ENCODE measurements at places on chromosomes 3 and 15.

GRCh38 chr15:89828281-89829145 lies 13.9 kb upstream of the ANPEP start:
- peak; percentile 46 for DNase-seq

- no peak for DNase-seq
Observed at GRCh38 chr3:193922034-193922774, 213.7 kb upstream of the HES1 start.

DNA sequence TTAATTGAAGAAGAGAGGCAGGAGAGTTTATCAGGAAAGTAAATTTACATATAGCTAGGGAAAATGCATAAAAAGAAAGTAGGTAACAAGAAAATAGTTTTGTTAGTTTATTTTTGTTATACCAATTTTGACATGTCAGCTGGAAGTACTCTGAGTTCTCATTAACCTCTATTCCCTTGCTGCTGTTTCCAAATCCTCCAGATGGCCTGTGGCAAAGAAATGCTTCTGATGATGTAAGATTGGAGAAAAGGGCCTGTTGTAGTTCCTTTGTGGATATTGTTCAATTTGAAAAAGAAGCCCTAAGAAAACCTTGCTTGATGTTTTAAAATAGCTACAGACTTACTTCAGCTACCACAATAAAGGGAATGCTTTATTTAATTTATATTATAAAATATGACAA lies 192.9 kb upstream of the SLITRK3 start:
- no peak for DNase-seq

DNA sequence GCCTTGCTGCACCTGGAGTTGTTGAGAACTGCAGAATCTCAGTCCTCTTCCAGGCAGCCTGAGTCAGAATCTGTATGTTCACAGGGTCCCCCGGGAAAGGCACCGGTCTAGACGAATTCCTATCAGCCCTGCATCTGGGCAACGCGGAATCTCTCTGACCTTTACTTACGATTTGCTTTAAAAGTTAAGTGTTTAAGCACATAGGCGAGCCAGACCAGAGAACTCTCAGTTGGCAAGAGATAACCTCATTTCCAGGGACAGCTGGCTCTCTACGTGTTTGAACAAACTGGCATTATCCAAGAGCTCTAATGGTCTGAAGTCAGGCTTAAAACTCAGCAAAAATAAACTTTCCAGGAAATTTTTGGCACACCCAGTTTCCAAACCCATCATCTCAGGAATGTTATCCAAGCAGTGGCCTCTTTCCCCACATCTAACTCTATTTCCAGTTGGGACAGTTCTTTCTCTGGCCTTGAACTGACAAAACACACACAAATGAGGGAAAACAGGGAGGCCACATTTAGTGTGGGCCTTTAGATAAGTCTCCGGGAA lies 53.4 kb downstream of the HES1 start:
- no peak for DNase-seq

- DNase-seq = no peak
Observed at GRCh38 chr3:171397089-171397488, 63.1 kb downstream of the TNIK start.

GRCh38 chr3:135915206-135915605 lies 50.3 kb upstream of the PPP2R3A start:
- DNase-seq = no peak

DNA sequence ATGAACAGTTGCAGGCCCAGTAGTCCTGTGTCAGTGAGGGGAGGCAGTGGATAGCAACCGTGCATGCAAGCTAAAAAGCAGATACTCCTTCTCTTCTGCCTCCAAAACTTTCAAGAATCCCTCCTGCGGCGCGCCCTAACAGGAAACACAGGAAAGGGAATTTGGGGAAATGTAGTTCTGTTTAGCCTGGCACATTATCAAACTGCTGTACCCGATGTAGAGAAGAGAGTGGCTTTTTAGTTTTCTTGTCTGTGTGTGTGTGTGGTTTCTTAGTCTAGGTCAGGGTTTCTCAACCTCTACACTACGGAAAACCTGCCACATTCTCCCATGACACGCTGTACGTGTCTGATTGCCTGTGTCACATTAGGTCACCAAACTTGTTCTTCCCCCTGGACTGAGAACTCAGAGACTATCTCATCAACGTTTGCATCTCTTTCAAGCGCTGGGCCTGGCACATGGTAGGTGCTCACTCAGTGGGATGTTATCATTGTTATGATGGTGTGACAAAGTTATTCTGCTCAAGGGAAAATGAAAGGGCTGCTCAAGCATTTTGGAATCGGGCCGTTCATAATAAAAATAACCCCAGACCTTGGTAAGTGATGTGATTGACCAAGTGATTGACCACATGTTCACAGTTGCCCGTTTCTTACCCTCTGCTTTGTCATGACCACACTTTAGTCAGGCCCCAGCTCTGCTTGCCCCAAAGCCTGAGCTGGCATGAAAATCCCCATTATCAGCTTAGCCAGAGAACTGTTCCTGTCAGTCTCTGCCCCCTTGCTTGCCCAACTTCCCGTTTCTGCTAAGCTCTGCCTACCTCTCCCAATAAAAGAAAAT lies 33.2 kb downstream of the TM4SF4 start:
- DNase-seq = peak; percentile 40

- DNase-seq = peak; percentile 66
Observed at GRCh38 chr3:171829841-171830517, 13.2 kb upstream of the TMEM212 start.

GRCh38 chr15:89679212-89679611 lies at the start of gene PLIN1:
PLIN1 (minus strand) TSS chr15:89679367; CDS start chr15:89677489, 1,878 bp downstream.
- DNase-seq = peak; percentile 22

- no peak for DNase-seq
Observed at GRCh38 chr3:127787071-127787490, 35.2 kb downstream of the MGLL start.

GRCh38 chr3:14471016-14471415 lies 68.6 kb downstream of the SLC6A6 start:
- no peak for DNase-seq

GRCh38 chr3:118512301-118512700 lies 522.3 kb downstream of the IGSF11 start:
- DNase-seq = no peak

GRCh38 chr3:13174011-13174802 lies 101.0 kb upstream of the IQSEC1 start:
- DNase-seq = no peak

DNA sequence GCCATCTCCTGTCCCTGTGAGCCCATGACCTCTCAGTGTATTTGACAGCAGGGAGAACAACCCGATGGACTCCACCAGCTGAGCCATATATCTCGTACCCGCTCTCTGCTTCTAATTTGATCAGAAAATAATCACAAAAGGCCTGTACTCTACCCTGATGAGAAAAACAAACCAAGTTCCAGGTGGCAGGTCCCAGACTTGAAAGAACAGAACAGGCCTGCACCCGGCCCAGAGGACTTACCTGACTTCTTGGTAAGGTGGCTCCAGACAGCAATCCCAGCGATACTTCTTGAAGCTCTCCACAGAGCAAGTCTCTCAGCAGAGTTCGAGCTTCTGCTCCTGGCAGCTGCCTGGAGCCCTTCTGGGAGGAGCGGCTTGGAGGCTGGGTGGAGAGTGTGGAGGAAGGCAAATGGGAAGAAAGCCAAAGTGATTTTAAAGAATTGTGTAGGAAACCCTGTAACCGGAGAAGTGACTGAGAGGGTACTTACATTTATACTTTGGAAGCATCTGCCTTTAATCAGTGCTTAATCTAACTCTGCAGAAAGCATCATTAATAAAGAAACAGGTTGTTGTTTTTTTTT lies 91.6 kb downstream of the SCN11A start:
- DNase-seq = no peak

DNA sequence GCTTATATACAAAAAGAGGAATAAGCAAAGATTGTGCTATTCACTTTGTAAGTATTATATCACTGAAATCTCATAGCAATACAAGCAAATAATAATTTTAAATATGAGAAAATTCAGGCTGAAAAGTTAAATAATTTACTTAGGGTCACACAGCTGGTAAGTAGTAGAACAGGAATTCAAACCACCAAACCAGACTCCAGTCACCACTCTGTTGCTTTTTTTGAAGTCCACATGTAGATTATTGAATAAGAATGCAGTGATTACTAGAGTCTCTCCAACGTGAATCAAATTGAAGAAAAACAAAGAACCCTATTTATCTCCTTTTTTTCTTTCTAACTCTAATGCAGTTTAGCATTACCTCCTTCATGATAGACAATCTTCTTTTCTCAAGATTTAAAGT lies 15.9 kb downstream of the SPICE1 start:
- DNase-seq = no peak

DNA sequence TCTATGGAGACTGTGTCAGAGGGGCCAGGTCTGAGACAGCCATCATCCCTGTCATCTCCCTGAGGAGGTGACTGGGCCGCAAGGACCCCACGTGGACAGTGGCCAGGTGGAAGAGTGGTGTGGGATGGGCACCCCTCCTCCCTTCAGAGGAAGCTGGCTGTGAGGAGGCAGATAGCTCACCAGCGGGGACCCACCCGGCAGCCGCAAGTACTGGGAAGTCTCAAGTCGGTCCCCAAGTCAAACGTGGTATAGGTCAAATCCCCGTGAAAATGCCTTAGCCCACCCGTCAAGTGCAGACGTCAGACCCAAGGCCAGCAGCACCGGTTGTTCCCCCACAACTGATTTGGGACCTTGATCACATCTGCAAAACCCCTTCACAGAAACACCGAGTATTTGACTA lies 12.3 kb upstream of the KLF13 start:
- DNase-seq = no peak

- DNase-seq = peak; percentile 85
Observed at GRCh38 chr3:158570999-158571702, at the start of gene MLF1. MLF1 (plus strand) TSS chr3:158571194; CDS start chr3:158571301, 107 bp downstream.

- no peak for DNase-seq
Observed at GRCh38 chr3:194472290-194472920, 14.4 kb downstream of the ATP13A3 start.

GRCh38 chr3:155210736-155211135 lies 82.7 kb downstream of the STRIT1 start:
- no peak for DNase-seq

GRCh38 chr3:154180836-154181691 lies 59.9 kb downstream of the ARHGEF26 start:
- no peak for DNase-seq

DNA sequence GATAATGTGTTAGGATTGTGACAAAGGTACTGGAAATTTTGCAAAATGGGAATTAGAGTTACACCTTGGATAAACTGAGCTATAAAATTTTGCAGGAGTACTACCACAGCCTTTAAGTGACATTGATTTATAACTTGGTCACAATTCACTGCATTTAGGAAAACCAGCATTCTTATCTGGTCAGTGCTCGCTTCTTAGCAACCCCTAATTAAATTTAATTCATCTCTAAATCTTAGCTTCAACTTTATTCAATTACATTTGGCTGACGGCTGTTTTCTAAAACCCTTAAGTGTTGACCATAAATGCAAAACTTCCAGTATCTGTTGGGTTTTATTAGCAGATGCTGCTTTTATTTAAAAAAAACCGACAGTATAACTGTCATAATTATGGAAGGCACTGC lies 31.3 kb downstream of the TFRC start:
- DNase-seq = no peak

DNA sequence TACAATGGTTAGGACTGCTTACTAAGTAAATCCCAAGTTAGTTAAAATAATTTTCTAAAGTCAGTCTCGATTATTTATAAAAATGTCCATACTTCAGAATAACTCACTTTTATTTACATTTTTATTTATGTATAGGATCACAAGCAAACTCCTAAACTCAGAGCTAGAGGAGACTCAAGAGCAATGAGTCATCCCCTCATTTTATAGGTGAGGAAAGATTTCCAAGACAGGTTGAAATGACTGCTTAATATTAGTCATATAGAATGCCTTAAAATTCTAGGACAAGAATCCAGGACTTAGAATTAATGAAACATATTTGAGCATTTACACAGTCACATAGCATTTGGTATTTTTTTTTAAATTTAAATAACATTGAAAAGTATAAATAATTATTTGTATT lies 983.8 kb downstream of the SI start:
- DNase-seq = no peak

DNA sequence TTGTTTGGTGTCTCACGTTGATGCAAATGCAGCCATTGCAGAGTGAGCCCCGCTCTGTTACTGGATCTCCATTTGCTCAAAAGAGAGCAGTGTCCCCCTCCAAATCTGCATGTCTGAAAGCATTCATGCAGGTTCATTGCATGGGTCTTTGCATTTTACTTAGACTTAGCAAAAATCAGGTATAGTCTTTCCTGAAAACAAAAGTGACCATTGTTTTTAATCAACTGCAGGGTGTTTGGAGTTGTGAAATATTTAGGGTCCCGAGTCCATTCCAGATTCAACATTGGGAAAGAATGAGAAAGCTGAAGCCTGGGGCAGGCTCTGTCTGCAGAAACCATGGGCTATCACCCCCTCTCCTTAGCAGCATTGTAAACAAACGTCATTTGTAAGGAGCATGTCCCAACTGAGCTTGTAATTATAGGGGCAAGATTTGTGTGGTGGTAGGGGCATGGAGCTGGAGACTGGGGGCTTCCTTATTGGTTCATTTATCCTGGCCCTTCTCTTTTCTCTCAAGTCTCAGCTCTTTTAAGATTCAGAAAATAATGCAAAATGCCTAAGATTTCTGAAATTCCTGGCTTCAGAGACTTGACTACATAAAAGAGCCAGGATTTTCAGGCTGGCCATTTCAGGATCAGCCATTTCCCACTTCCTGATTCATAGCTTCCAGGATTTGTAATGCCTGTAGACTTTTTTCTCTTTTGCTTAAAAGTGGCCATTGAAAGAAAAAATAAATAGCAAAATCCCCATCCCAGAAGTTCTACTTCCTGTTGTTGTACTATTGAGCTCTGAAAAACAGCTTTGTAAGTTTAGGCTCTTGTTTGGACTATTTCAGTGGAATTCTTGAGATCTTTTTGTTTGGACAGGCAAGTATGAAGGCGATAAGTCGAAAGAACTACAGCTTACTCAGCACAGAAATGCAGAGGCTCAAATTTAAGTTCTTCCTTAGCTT lies 23.0 kb downstream of the IGF1R start:
- DNase-seq = no peak

GRCh38 chr3:146334151-146334550 lies 83.2 kb upstream of the PLSCR4 start:
- no peak for DNase-seq

- no peak for DNase-seq
Observed at GRCh38 chr3:99970198-99970597, 144.1 kb downstream of the FILIP1L start.

All from SJSA1 (cell line).